ENCODE measurements at places on chromosomes 2 and 18. TPM values are rescaled to one million over a fixed set of nuclear protein-coding genes. Genes with fewer than 3 reads are reported as not detected.

DNA sequence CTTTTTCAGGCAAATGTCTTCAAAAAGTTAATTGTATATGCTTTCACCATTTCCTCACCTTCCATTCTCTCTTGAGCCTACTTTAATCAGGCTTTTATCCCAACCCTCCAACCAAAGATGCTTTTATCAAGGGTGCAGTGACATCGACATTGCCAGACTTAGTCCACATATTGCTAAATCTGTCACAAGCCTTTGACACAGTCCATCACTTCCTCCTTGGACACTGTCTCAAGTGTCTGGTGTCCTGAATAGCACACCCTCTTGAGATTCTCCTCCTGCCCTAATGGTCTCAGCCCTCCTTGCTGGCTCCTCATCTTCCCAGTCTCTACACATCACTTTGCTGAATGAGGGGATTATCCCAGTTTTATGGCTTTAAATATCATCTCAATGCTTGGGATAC is 147.5 kb upstream of the SLC39A10 start:
- H3K4me3 ChIP-seq: no peak overlapping the region
- no peak overlapping the region for H3K27ac ChIP-seq
- H3K36me3 ChIP-seq: no peaks in the 10 kb centered on the region
- no peak for DNase-seq
- no peaks in the 10 kb centered on the region for H3K27me3 ChIP-seq
- H3K4me1 ChIP-seq: no peaks in the 10 kb centered on the region

DNA sequence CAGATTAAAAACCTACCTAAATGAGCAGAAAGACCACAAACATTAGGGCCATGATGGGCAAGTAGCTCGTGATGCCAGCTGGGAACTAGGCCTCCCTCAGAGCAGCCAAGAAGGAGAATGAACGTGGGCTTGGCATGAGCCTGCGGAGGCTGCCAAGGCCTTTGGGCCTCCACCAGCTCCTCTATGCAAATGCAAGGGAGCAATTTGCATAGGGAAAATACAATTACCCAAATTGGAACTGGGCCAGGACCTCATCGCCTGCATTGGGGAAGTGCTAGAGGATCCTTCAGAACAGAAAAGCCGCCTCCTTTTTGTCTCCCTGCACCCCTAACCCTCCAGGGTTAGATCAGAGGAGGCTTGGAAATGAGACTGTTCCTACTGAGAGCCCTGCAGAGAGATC is 326.4 kb downstream of the SMAD2 start:
- no peak for DNase-seq
- H3K4me1 ChIP-seq: no peaks in the 10 kb centered on the region
- no peak overlapping the region for H3K4me3 ChIP-seq
- H3K36me3 ChIP-seq: no peaks in the 10 kb centered on the region
- H3K27me3 ChIP-seq: peaks cover 3% of the 10 kb centered on the region

GRCh38 chr2:229800997-229801754 is 86.8 kb upstream of the DNER start:
- peaks cover 60% of the 10 kb centered on the region for H3K36me3 ChIP-seq
- H3K4me3 ChIP-seq: no peak overlapping the region
- no peaks in the 10 kb centered on the region for H3K27me3 ChIP-seq
- H3K27ac ChIP-seq: no peak overlapping the region
- peaks cover 44% of the 10 kb centered on the region for H3K4me1 ChIP-seq

DNA sequence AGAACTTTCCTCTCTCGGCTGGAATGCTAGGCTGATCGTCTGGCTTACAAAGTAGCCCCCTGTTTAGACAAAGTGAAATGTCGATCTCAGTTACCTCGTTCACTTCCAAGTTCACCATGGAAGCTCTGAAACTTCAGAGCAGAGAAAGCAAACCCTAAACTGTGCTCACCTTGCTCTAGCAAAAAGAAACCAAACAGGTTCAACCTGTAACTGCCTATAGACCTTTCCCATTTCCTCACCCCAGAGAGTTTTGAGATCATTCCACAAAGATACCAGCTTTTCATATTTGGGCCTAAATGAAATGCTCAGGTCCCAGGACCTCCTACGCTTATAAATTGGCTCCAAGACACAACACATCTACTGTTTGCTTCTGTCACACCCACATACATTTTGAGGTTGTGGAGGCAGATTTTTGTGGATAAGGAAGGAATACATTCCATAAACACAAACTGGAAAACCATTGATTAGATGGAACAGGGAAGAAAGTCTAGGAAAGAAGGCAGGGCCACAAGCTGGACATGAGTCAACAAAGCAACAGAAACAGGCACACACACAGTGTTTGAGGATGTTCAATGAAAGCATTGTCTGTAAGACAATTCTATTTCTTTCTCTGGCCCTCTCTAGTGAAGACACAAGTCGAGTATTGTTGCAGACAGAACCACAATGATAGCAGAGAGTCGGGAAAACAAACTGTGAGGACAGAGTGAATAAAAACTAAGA is 52.8 kb upstream of the TGIF1 start:
- no peak overlapping the region for H3K27ac ChIP-seq
- no peaks in the 10 kb centered on the region for H3K36me3 ChIP-seq
- no peak overlapping the region for H3K4me3 ChIP-seq
- DNase-seq: no peak

GRCh38 chr2:69777786-69778105 is 35.8 kb downstream of the ANXA4 start:
- H3K27me3 ChIP-seq: no peaks in the 10 kb centered on the region
- H3K4me3 ChIP-seq: no peak overlapping the region
- H3K4me1 ChIP-seq: peaks cover 7% of the 10 kb centered on the region
- H3K27ac ChIP-seq: no peak overlapping the region
- no peaks in the 10 kb centered on the region for H3K36me3 ChIP-seq

DNA sequence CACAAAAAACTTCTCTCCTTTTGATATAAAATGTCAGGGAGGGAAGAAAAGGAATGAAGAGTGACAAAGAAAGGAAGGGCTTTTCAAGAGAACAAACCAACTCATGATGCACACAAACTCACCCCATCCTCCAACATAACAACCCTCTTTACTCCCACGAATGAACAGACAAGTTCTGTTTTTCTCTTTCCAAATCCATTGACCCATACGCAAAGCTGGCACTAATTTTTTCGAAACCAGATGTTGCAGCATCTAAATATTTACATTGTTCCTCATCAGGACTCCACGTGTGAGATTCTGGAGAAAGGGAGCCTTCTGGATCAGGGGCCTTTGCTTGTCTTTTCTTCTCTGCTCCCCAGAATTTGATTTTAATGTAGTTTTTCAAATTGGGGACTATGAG is 143.3 kb upstream of the BCL2L11 start:
- H3K4me3 ChIP-seq: no peak overlapping the region
- no peaks in the 10 kb centered on the region for H3K27me3 ChIP-seq
- H3K36me3 ChIP-seq: no peaks in the 10 kb centered on the region
- DNase-seq: no peak
- H3K4me1 ChIP-seq: no peaks in the 10 kb centered on the region

DNA sequence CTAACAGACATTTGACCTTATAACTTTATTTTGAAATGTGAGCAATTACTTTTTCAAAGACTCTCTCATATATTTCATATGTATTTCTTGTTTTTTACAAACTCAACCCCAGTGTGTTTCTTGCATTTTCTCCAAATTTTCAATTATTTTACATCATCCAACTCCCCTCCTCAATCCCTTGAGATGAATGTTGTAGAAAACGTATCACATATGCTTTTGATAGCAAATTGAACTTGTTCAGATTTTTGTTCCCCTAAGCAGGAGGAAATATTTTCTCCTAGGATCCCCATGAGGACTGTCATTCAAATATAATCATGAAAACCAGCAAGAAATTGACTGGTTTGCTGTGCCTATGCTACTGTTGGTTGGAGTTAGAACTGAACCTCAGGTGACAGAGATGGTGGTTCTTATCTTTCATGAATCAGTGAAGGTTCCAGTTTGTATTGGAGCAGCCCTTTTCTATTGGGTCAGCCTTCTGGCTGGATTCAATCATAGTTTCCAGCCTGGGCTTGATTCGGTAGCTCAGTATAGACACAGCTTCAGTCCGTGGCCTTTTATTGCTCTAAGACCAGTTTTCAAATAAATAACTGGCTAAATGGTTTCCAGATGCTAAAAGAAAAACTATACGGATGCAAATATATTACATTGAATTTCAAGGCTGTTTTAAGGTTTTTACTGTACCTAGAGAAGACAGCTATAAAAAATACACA is 591.0 kb downstream of the EPHA4 start:
- DNase-seq: no peak
- no peak overlapping the region for H3K4me3 ChIP-seq
- H3K27ac ChIP-seq: no peak overlapping the region
- H3K36me3 ChIP-seq: no peaks in the 10 kb centered on the region
- no peaks in the 10 kb centered on the region for H3K27me3 ChIP-seq
- H3K4me1 ChIP-seq: no peaks in the 10 kb centered on the region

- no peak for DNase-seq
- H3K36me3 ChIP-seq: no peaks in the 10 kb centered on the region
- no peak overlapping the region for H3K27ac ChIP-seq
- H3K27me3 ChIP-seq: no peaks in the 10 kb centered on the region
- peaks cover 29% of the 10 kb centered on the region for H3K4me1 ChIP-seq
Measured at GRCh38 chr2:98478907-98479306, 34.2 kb downstream of the INPP4A start.

DNA sequence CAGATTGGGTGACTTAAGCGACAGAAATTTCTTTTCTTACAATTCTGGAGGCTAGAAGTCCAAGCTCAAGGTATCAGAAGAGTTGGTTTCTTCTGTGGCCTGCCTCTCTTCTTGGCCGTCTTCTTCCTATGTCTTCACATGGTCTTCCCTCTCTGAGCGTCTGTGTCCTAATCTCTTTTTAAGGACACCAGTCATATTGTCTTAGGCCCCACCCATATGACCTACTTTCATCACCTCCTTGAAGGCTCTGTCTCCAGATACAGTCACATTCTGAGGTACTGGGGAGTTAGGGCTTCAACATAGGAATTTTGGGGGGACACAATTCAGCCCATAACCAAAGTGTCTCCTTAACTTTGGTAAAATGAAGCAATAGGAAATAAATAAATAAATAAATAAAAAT is 110.9 kb upstream of the EPC2 start:
- H3K4me3 ChIP-seq: no peak overlapping the region
- H3K4me1 ChIP-seq: no peaks in the 10 kb centered on the region
- H3K27ac ChIP-seq: no peak overlapping the region
- H3K27me3 ChIP-seq: no peaks in the 10 kb centered on the region
- no peaks in the 10 kb centered on the region for H3K36me3 ChIP-seq

GRCh38 chr18:57561728-57562423 is 24.6 kb downstream of the FECH start:
- H3K36me3 ChIP-seq: no peaks in the 10 kb centered on the region
- H3K27ac ChIP-seq: no peak overlapping the region
- H3K27me3 ChIP-seq: no peaks in the 10 kb centered on the region
- no peak for DNase-seq
- H3K4me3 ChIP-seq: no peak overlapping the region

DNA sequence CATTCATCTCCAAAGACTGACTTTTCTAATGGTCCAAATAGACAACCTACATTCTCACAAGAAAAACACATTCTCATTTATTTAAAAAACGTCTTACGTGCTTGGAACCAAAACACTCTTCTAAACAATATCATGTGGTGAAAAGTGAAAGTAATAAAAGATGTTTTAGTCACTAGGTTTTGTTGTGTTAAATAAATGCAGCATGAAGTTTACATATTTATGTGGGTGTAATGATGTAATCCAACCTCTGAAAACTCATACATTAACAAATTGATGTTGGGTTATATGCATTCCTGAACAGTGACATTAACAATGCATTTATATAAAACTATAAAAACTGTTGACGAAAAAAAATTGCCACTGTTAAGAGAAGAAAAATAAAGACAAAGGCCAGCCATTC is 55.1 kb upstream of the ACVR2A start:
- no peak for DNase-seq
- no peak overlapping the region for H3K4me3 ChIP-seq
- H3K4me1 ChIP-seq: no peaks in the 10 kb centered on the region
- no peak overlapping the region for H3K27ac ChIP-seq
- H3K36me3 ChIP-seq: no peaks in the 10 kb centered on the region

DNA sequence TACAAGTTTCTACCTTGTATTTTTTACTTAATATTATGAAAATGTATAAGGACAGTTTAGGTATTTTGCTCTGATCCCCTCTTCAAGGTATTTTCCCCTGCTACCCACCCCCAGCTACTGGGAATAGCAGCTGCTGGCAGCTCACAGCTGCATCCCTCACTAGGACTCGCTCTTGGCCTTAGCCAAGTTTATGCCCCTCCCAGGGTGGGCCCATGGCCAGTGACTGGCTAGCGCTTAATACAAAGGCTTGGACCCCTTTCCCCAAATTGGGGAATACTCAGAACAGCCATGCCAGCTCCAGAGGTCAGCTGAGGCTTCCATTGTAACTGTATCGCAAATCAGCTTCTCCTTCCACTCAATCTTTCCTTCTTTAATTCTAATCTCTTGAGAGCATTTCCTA is 131.3 kb downstream of the GFPT1 start:
- DNase-seq: no peak
- H3K36me3 ChIP-seq: no peaks in the 10 kb centered on the region
- no peaks in the 10 kb centered on the region for H3K27me3 ChIP-seq
- no peak overlapping the region for H3K27ac ChIP-seq
- peaks cover 18% of the 10 kb centered on the region for H3K4me1 ChIP-seq

GRCh38 chr2:195756218-195756942 is 99.4 kb downstream of the SLC39A10 start:
- DNase-seq: no peak
- no peak overlapping the region for H3K27ac ChIP-seq
- no peaks in the 10 kb centered on the region for H3K36me3 ChIP-seq

- no peaks in the 10 kb centered on the region for H3K36me3 ChIP-seq
- no peak for DNase-seq
- H3K4me3 ChIP-seq: no peak overlapping the region
- no peak overlapping the region for H3K27ac ChIP-seq
- H3K4me1 ChIP-seq: no peaks in the 10 kb centered on the region
Measured at GRCh38 chr2:43206602-43207001, 19.8 kb downstream of the ZFP36L2 start.

- no peak overlapping the region for H3K27ac ChIP-seq
- H3K4me3 ChIP-seq: no peak overlapping the region
- no peaks in the 10 kb centered on the region for H3K4me1 ChIP-seq
- H3K27me3 ChIP-seq: no peaks in the 10 kb centered on the region
- no peak for DNase-seq
- H3K36me3 ChIP-seq: no peaks in the 10 kb centered on the region
Measured at GRCh38 chr2:154898269-154898668, 199.8 kb downstream of the KCNJ3 start.

DNA sequence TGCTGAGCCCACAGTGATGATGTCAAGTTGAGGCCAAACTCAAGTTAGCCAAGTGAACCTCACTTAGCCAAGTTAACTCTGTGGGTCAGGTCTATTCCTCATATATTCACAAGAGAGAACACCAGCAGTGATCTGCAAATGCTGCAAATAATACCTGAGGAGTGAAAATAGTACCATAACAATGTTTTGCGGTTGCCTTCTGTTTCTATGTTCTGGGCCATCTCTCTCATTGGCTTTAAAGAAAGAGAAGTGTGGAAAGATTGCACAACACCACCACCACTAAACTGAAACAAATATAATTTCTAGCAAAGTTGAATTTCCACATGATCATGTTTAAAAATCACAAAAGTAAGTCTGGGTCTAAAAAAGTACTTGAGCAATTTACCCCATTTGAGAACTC is 211.1 kb upstream of the GALNT5 start:
- H3K27ac ChIP-seq: no peak overlapping the region
- no peaks in the 10 kb centered on the region for H3K27me3 ChIP-seq
- no peak for DNase-seq
- no peaks in the 10 kb centered on the region for H3K36me3 ChIP-seq
- H3K4me1 ChIP-seq: no peaks in the 10 kb centered on the region
- no peak overlapping the region for H3K4me3 ChIP-seq

GRCh38 chr18:21933931-21934765 is 193.6 kb downstream of the MIB1 start:
- no peaks in the 10 kb centered on the region for H3K4me1 ChIP-seq
- H3K27me3 ChIP-seq: no peaks in the 10 kb centered on the region
- no peak overlapping the region for H3K4me3 ChIP-seq

Gene UGT1A8
- not detected for total RNA-seq

Gene CCDC178
- total RNA-seq: 2.0 TPM

Gene EML6
- total RNA-seq: 6.7 TPM

Gene VAMP8
- total RNA-seq: 68.9 TPM

Gene NPPC
- total RNA-seq: 0.74 TPM
